ENCODE measurements at places on chromosomes 6 and 20.
A peak's percentile ranks its signal among the peaks of the same experiment; 100 is the strongest.

- H3K27me3 ChIP-seq: no peaks in the 10 kb centered on the region
- peaks cover 16% of the 10 kb centered on the region for H3K4me1 ChIP-seq
- H3K27ac ChIP-seq: no peak overlapping the region
- no peak for DNase-seq
- H3K36me3 ChIP-seq: no peaks in the 10 kb centered on the region
Observed at GRCh38 chr20:32779500-32780211, 17.5 kb downstream of the DNMT3B start.

DNA sequence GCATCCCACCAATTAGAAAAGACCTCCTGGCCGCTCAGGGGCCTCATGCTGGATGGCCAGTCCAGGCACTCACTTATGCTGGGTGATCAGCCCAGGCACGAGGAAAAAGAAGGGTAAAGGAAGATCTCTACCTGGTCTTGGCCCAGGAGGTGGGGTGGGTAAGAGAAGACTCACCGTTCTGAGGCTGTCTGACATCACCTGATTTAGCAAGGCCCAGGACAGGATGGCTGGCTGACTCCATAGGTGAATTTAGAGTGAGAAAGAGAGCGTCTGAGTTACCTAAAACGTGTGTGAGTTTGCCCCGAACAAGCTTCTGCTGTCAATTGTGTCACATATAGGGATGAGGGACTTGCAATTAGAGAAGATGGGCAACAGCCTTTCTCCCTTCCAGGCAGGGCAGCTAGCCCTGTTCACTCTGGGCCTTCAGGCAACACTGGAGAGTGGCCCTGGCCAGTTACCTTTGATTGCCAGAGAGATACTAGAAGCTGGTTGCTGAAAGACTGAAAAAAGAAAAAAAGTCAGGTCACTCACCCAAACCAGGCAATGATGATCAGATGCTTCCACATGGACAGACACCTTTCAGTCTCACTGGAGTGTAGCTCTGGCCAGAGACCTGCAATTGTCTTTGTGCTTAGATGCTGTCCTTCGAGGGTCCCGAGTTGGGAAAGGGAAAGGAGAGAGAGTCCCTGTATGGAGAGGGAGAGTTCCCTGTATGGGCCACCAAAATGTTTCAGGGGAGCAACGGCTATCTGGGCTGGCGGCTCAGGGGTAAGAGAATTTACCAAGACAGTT lies 35.7 kb upstream of the IER3 start:
- no peak overlapping the region for H3K4me3 ChIP-seq
- no peak for DNase-seq

DNA sequence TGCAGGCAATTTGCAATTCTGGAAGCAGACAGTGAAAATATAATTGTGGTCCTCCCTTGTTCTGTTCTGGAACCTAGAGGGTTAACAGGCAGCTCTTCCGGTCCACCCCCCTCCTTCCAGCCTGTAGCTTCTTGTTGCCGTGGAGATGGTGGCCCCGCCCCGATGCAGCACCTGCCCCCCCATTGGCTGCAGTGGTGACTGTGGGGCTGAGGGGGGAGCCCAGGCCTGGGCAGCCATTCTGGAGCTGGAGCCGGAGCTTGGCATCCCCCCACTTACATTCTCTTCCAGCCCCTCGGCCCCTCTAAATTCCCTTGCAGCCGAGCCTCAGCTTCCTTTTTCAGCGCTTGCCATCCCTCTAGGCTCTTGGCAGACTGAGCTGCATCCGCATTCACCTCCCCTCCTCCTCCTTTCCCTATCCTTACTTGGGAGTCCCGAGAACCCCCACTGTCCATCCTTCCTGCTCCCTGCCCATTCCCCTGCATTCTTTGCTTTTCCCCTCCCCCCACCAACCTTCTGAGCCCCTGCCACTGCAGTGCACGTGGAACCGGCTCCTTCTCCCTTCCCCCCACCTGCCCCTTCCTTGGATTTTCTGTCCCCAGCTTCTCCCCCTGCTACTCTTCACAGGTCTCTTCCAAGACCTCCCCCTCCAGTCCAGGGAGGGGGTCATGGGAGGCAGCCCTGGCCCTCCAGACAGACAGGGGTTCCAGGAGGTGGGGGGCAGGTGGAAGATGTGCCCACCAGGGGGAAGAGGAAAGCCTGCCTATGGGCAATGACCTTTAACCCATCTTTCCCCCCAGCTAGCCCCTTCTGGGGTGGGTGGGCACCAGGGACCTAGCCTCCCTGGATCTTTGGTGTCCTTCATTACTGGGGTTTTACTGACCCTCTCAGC lies 11.4 kb downstream of the SYNGAP1 start:
- H3K4me3 ChIP-seq: no peak overlapping the region
- DNase-seq: no peak
- H3K27me3 ChIP-seq: no peaks in the 10 kb centered on the region
- no peak overlapping the region for H3K27ac ChIP-seq

GRCh38 chr6:137864812-137865508 lies 2.1 kb upstream of the TNFAIP3 start:
- DNase-seq: no peak
- H3K4me3 ChIP-seq: no peak overlapping the region
- H3K36me3 ChIP-seq: 0 out of 2 replicates have a peak, but pooled peaks cover 3% of the 10 kb centered on the region
- H3K27me3 ChIP-seq: no peaks in the 10 kb centered on the region
- peaks cover 16% of the 10 kb centered on the region for H3K4me1 ChIP-seq

GRCh38 chr6:79536585-79536953 lies 661 bp downstream of the LCA5 start:
- no peaks in the 10 kb centered on the region for H3K27me3 ChIP-seq
- peak overlapping the region; percentile 44 for H3K27ac ChIP-seq
- peaks cover 7% of the 10 kb centered on the region for H3K4me1 ChIP-seq
- no peaks in the 10 kb centered on the region for H3K36me3 ChIP-seq
- DNase-seq: no peak

DNA sequence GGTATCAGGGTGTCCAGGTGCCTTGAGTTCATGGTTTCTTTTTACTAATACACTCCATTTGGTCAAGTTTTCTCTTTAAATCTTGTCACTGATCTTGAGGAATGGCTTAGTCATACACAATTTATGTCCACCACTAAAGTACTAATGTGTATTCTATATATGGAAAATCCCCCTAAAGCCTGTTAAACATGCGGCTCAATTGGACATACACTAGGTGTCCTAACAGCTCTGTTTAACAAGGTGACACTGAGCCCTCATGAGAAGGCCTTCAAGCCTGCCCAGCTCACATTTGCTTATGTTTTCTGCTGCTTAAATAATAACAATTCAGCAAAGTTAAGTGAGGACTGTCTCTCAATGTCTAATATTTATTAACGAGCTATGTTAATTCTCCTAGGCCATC lies 31.5 kb downstream of the PDE7B start:
- peaks cover 11% of the 10 kb centered on the region for H3K4me1 ChIP-seq
- H3K4me3 ChIP-seq: no peak overlapping the region
- H3K36me3 ChIP-seq: no peaks in the 10 kb centered on the region
- H3K27me3 ChIP-seq: no peaks in the 10 kb centered on the region
- no peak for DNase-seq

DNA sequence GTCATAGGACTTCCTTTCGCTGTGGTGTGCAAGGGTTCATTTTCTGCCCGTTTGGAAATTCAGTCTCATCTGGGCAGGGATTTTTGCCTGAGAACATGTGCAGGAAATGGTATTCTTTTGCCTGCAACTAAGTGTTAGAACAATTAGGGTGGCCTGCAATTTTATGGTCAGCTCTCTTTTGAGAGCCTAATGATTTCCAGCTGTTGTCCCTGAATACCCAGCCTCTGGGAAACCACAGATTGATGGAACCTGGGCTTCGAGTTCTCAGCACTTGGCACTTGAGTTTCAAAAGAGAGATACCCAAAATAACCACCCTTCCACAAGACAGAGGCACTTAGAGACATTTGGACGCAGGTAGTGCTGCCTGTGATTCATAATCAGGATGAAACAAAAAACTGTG lies 217.2 kb upstream of the FOXA2 start:
- H3K27ac ChIP-seq: no peak overlapping the region
- DNase-seq: no peak
- H3K4me3 ChIP-seq: no peak overlapping the region
- peaks cover 15% of the 10 kb centered on the region for H3K4me1 ChIP-seq
- no peaks in the 10 kb centered on the region for H3K27me3 ChIP-seq

DNA sequence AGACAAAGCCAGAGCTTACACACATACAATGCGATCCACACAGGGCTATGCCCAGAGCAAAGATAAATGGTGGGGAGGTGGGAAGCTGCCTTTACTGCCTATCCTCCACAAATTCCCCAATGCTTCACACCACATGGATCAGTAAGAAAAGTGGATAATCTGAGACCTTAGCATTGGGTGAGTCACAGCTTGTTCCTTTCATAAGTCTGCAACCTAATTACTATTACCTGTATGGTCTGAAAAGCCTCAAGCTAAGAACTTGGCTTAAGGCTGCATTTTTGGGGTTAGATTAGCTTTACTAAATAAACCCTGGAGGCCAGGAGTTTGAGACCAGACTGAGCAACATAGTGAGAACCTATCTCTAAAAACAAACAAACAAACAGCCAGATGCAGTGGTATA lies 66.0 kb upstream of the BTBD3 start:
- no peaks in the 10 kb centered on the region for H3K36me3 ChIP-seq
- peak overlapping the region; percentile 96 for H3K27ac ChIP-seq
- H3K4me1 ChIP-seq: peaks cover 57% of the 10 kb centered on the region
- H3K4me3 ChIP-seq: no peak overlapping the region
- no peaks in the 10 kb centered on the region for H3K27me3 ChIP-seq
